Smooth muscle cell of trachea (primary cell): ENCODE measurements at places on chromosomes 6 and 20. TPM values are rescaled to one million over a fixed set of nuclear protein-coding genes. Genes with fewer than 3 reads are reported as not detected.

The NCOA6 gene
- 4.8 and 9.5 TPM in 2 replicates for total RNA-seq

The OR2B6 gene
- total RNA-seq: not detected in 2 replicates

The LST1 gene
- total RNA-seq: not detected in 2 replicates

The C20orf144 gene
- total RNA-seq: under 0.01 and 0.44 TPM in 2 replicates

The PTK6 gene
- 0.17 TPM in 1 of 2 replicates, not detected in the other for total RNA-seq

The RAET1G gene
- total RNA-seq: 5.7 and 5.8 TPM in 2 replicates

The NOX3 gene
- not detected in 2 replicates for total RNA-seq

The PAX1 gene
- total RNA-seq: not detected in 2 replicates

The THEMIS gene
- total RNA-seq: not detected in 2 replicates

The APOBEC2 gene
- total RNA-seq: not detected in 2 replicates

The TPX2 gene
- total RNA-seq: 6.9 and 83.9 TPM in 2 replicates

The PRPF6 gene
- total RNA-seq: 66.0 and 73.3 TPM in 2 replicates

The PLCB1 gene
- total RNA-seq: 14.6 and 32.1 TPM in 2 replicates

The MYMX gene
- total RNA-seq: 0.17 TPM in 1 of 2 replicates, not detected in the other

The SOBP gene
- total RNA-seq: 8.8 and 13.7 TPM in 2 replicates

The DCDC2 gene
- total RNA-seq: not detected in 2 replicates

The KHDC1 gene
- 7.9 and 8.1 TPM in 2 replicates for total RNA-seq

The PBOV1 gene
- not detected in 2 replicates for total RNA-seq

The CALHM5 gene
- total RNA-seq: 5.5 and 6.3 TPM in 2 replicates

The BCAS1 gene
- under 0.01 TPM in 2 replicates for total RNA-seq

The C4B gene
- 6.4 and 6.8 TPM in 2 replicates for total RNA-seq

The POM121L2 gene
- not detected in 2 replicates for total RNA-seq

The MYBL2 gene
- total RNA-seq: 0.66 and 7.0 TPM in 2 replicates

The TGM3 gene
- under 0.01 TPM in 1 of 2 replicates, not detected in the other for total RNA-seq

The LRFN2 gene
- not detected in 2 replicates for total RNA-seq

The AK9 gene
- total RNA-seq: 4.8 and 5.0 TPM in 2 replicates

The NKAPL gene
- 0.73 and 2.2 TPM in 2 replicates for total RNA-seq

The LGSN gene
- under 0.01 TPM in 1 of 2 replicates, not detected in the other for total RNA-seq

The MRAP2 gene
- 0.50 and 1.7 TPM in 2 replicates for total RNA-seq

The UNC5CL gene
- total RNA-seq: under 0.01 and 0.15 TPM in 2 replicates

The RHAG gene
- total RNA-seq: not detected in 2 replicates

The PKHD1 gene
- not detected in 2 replicates for total RNA-seq

The RBM24 gene
- 0.29 and 2.3 TPM in 2 replicates for total RNA-seq

The EPPIN gene
- total RNA-seq: not detected in 2 replicates

The ADGRF5 gene
- under 0.01 and 0.15 TPM in 2 replicates for total RNA-seq

The OR12D3 gene
- not detected in 2 replicates for total RNA-seq

The PHACTR1 gene
- total RNA-seq: 1.5 and 2.3 TPM in 2 replicates
